Activated CD8-positive, alpha-beta memory T cell treated with anti-CD3 and anti-CD28 coated beads, Interleukin-2, amount 10 ng/mL, durations not matched to agents 7 days and 5 days (primary cell): ENCODE measurements at places on chromosomes 12 and 14. TPM values are rescaled to one million over a fixed set of nuclear protein-coding genes. Genes with fewer than 3 reads are reported as not detected.

The RIPK3 gene
- 22.9 TPM for total RNA-seq

DNA sequence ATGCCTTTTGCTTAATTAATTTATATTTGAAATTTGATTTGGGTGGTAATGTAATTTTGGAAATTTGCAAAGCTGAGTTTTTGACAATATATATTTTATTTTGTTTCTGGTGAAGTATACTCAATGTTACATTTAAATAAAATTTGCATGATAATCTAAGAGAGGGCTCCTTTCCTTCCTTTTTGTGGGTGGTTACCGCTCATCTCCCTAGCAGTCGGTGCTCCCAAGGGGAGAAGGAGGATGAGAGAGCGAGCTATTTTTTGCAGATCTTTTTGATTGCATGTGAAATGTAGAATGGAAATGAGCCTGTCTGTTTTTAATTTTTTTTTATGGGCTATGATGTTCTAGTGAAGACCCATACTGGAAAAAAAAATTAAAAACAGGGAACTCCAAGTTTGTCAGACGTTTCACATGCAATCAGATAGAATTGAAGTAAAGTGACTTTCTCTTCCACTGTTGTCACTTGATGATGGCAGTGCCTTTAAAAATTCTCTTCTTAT, 39.8 kb downstream of the MSRB3 start:
- DNase-seq, result no peak

GRCh38 chr14:94173471-94173884, 644 bp upstream of the PPP4R4 start:
- no peak for DNase-seq

The GDF3 gene
- not detected for total RNA-seq

The CBLN3 gene
- total RNA-seq, result 5.0 TPM

DNA sequence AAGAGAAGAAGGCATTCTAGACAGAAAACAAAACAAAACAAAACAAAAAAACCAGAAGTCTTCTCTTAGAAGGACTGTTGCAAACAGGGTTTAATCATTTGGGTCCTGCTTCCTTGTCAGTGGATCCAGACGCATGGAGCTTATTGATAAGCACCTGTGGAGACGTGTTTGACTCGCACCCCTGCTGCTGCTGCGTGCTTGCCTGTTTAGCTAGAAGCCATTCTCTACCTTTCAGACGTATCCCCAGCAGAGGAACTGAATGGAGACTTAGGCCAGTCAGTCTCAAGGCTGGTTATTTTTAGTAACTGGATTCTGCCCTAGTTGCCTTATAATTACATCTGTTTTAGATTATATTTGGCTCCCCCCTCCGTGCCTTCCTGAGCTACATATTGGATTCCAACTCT, 186.1 kb upstream of the EEA1 start:
- no peak for DNase-seq

- DNase-seq, result no peak
These were observed 1.9 kb upstream of the TRHDE start for GRCh38 chr12:72270246-72270645.

The GALNT16 gene
- 0.35 TPM for total RNA-seq

The KRT85 gene
- total RNA-seq, result not detected

The GZMB gene
- total RNA-seq, result 1,034 TPM

- DNase-seq, result no peak
These were observed 73.1 kb downstream of the DAD1 start for GRCh38 chr14:22515929-22516328.

- no peak for DNase-seq
These were observed 34.7 kb downstream of the FBXL14 start for GRCh38 chr12:1559676-1560091.

- DNase-seq, result peak; percentile 69
These were observed 4.4 kb upstream of the SHMT2 start for GRCh38 chr12:57224973-57225679.

- DNase-seq, result no peak
These were observed 217.4 kb upstream of the DIO2 start for GRCh38 chr14:80428671-80429070.

GRCh38 chr12:109888179-109889020, 8.1 kb upstream of the GLTP start:
- peak; percentile 62 for DNase-seq

DNA sequence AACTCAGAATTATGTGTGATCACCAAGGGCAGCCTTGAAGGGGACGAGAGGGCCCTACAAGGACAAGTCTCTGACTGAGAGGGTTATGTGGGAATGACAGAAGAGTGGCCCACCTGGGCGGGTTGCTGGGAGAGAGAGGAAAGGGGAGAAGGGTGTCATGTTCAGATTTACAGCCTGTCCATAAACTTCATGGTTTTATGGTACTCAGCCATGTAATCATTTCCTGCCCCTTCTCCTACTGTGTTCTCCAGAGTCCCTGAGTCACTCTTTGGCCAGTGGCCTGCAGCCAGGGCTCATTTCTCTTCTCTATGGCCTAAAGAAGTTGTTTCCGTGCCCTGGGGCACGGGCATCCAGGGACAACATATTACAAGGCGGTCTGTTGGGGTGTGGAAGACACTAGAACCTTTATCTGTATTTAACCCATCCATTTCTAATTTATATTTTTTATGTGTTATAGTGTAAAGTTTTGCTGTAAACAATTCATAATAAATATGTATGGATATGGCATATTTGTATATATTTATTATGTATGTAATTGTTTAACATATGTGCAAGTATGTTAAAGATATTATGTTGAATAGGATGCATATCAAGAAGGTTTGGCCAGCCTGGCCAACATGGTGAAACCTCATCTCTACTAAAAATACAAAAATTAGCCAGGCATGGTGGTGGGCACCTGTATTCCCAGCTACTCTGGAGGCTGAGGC, 26.9 kb downstream of the DDX47 start:
- no peak for DNase-seq
